ENCODE measurements at places on chromosomes 4 and X.

- no peak for DNase-seq
Measured at GRCh38 chrX:8711401-8711800, 20.5 kb downstream of the ANOS1 start.

DNA sequence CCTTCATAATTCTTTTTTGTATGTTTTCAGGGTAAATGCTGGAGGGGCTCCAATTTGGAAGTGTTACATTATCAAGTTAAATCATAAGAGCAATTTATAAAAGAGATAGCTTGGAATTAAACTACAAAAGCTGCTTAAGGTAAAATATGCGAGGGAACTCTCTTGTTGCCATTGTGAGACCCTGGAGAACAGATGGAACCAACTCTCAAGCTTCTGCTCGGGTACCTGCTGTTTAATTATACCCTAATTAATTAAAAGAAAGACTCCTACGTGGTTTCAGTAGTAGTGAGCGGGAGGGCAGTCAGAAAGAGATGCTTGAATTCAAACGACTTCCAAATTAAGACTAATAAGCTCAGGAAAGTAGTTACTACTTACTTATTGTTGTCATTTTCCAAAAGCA, 313.1 kb upstream of the TACR3 start:
- no peak for DNase-seq

DNA sequence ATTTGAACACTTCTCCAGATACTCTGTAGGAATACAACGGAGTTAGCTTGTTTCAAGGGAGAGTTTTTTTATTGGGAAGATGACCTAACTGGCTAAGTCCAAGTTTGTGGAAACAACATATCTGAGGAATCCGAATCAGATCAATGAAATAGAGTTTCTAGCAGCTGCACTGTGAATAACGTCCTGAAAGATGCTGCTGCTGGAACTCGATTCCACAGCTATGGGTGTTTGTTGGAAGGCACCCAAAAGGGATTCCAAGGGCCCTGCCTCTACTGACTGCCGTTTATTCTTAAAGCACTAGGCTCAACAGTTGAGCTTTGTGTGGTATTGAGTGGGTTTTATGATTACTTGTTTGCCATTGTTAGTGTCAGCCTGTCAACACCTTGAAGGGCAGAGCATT, 6.6 kb upstream of the GBA3 start:
- no peak for DNase-seq

GRCh38 chrX:131837325-131837724, 185.8 kb upstream of the STK26 start:
- no peak for DNase-seq

DNA sequence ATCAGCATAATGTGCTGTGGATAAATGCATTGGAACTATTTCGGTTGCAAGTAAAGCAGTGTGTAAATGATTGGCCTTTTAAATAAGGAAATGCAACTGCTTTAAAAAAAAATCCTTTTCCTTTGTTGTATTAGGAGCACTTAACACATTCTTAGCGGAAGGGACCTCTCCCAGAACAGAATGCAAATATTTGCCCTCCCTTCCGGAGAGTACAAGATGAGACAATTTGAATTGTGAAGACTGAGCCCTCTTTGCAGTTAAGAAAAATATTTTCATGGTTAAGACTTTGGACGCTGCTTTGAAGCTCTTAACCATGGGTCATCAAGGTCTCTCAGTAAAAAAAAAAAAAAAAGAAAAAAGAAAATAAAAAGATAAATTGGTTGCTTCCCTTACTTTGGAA, 9.5 kb upstream of the NOX1 start:
- no peak for DNase-seq

DNA sequence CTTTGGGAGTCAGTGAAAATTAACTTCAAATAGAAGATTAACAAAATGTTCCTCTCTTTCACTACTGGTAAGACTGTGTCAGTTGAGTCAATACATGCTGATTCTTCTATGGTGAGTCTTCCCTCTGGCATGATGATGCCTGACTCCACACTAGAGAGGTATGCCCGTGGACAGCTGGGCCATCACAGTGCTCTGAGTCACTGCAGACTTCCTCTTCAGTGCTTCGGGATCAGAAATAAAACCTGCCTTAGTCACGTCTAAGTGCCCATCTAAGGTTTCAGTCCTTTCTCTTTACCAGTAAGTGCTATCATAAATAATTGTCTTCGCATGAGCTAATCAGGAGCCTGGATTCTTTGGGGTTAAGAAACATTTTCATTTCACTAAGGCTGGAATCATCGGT, 1.6 kb upstream of the ASB5 start:
- no peak for DNase-seq

GRCh38 chrX:68710870-68711576, 63.6 kb downstream of the STARD8 start:
- no peak for DNase-seq
